ENCODE measurements at places on chromosomes 6 and 20.

- peak; percentile 23 for DNase-seq
Measured at GRCh38 chr6:75609639-75610590, 8.2 kb downstream of the SENP6 start.

- no peak for DNase-seq
Measured at GRCh38 chr6:104572901-104573300, 286.8 kb downstream of the HACE1 start.

DNA sequence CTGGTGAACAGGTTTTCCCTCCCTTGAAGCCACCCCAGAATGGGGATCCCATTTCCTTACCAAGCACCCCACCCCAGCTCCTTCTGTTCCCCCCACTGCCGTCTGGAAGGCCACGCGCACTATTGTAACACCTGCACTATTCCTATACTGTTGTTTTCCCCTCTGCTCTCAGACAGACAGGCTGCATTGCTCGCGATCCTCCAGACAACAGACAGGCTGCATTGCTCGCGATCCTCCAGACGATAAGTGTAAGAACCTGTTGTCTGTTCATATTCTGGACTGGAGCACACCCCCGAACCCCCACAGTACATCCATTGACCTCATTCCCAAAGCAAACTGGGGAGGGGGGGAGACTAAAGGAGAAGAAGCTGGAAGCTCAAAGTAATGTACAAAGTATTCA lies 72.7 kb downstream of the LY86 start:
- DNase-seq: no peak

- DNase-seq: no peak
Measured at GRCh38 chr6:170137176-170137891, 153.5 kb downstream of the DLL1 start.

GRCh38 chr20:21259346-21259745 lies 43.8 kb upstream of the XRN2 start:
- DNase-seq: no peak

GRCh38 chr6:161489626-161490306 lies 215.9 kb upstream of the AGPAT4 start:
- DNase-seq: no peak

GRCh38 chr20:51661609-51662178 lies 106.5 kb downstream of the ATP9A start:
- DNase-seq: peak; percentile 60

- DNase-seq: no peak
Measured at GRCh38 chr20:38520261-38520660, 47.6 kb downstream of the RALGAPB start.

- DNase-seq: no peak
Measured at GRCh38 chr6:15744818-15745402, 82.1 kb upstream of the DTNBP1 start.

GRCh38 chr6:87341899-87342298 lies 2.7 kb upstream of the C6orf163 start:
- DNase-seq: no peak

DNA sequence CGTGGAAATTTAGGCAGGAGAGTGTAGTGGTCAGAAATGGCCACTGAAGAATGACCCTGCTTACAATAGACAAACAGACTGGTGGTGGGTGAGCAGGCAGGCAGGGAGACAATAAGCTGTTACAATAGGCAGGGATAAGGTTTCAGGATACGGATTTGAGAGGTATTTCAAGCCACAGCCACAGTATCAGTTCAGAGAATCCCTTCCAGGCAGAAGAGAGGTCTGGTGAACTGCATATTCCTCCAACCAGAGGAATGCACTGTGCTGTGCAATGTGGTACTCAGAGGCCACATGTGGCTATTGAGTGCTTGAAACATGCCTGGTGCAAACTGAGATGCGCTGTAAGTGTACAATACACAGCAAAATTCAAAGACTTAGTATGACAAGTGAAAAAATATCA lies 20.6 kb downstream of the RMND1 start:
- no peak for DNase-seq

DNA sequence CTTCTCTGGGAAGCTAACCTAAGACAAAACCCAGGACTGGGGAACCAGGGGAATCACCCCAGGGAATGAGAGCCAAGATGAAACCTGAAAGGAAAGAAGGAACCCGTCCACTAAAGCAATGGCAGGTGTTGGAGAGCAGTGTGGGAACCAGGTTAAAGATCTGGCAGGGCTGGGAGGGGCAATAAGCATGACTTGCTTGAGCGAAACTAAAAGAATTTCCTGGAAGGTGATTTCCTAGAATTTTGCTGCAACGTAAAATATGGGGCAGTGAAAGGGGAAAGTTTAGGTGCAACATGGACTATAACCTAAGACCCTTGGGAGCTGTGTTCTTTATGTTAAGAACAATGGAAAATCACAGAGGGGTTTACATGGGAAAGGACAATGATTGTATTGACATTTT lies 126.2 kb upstream of the SSTR4 start:
- DNase-seq: no peak

DNA sequence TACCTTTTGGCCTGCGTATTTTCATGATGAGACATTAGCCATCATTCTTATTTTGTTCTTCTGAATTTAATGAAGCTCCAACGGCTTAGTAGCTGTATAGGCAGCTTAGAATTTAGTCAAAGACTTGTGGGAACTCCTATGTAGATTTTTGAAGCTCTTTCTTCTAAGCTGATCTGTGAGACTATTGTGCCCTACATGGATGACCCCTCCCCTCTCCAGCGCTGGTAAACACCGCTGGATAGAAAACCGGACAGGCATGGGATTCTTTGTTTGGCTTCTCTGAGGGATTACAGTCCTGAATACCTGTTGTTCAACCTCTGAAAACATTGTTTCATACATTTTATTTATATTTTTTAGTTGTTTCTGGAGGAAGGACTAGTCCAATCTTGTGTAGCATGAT lies 1353.4 kb downstream of the GRIK2 start:
- DNase-seq: no peak

DNA sequence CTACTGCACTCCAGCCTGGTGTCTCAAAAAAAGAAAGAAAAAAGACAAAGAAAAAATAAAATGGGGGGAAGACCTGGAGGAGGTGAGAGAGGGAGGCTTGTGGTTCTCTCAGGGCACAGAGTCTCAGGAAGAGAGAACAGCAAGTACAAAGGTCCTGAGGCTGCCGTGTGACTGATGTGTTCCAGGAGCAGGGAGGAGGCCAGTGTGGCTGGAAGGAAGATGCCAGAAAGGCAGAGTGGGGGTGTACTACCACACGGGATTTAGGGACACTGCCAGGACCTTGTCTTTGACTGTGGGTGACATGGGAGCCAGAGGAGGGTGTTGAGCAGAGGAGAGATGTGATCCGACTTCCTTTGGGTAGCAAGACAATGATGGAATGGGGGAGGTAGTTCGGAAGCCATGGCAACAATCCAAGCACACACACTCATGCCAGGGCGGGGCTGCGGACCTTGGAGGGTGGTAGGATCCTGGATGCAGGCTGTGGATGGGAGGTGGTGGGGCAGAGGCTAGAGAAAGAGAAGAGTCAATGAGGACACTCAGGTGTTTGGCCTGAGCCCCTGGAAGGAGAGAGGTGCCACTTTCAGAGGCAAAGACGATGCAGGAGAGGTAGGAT lies 136.4 kb upstream of the PTPN1 start:
- peak; percentile 71 for DNase-seq

DNA sequence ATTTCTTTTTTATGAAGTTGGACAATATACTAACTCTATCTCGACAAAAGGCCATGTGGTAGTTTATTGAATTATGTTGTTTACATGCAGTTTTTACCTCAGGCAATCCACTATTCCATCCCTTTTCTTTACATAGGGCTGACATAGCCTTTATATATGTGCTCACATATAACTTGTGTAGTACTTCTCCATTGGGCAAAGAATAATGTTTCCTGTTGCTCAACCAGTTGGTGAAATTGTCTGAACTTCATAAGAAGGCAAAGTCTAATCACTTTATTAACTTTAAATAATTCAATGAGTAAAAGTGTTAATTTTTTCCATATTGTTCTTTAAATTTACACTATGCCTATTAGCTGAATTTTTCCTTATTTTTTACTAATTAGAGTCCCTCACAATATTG lies 1272.1 kb downstream of the EPHA7 start:
- DNase-seq: no peak

DNA sequence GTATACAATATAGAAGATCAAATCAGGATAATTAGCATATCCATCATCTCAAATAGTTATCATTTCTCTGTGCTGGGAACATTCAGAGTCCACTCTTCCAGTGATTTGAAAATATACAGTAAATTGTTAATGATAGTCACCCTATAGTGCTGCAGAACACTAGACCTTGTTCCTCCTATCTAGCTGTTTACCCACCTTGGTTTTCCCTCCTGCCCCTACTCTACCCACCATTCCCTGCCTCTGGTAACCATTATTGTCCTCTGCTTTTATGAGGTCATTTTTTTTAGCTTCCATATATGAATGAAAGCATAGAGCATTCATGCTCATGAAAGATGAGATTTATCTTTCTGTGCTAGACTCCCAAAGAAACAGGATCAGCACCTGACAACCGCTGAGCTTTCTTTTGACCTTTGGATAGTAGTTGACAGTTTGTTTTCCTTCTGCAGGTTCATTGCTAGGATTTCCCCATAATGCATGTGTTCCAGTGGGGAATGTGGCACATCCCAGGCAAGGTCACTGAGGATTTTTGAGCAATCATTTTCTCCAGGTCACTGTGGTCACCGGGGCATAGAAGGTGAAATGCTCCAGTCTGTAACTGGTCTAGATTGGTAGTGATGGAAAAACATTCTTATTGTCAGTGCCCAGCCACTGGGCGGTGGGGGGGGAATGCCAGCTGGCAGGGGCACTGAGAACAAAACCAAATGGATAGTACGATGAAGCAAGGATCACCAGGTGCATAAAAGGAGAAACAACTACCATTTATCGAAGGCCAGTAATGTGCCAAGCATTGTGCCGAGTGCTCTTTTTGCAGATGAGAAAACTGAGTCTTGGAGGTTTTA lies 33.6 kb upstream of the BCAS1 start:
- no peak for DNase-seq

- DNase-seq: peak; percentile 87
Measured at GRCh38 chr6:50305660-50306059, 255.9 kb upstream of the DEFB112 start.

DNA sequence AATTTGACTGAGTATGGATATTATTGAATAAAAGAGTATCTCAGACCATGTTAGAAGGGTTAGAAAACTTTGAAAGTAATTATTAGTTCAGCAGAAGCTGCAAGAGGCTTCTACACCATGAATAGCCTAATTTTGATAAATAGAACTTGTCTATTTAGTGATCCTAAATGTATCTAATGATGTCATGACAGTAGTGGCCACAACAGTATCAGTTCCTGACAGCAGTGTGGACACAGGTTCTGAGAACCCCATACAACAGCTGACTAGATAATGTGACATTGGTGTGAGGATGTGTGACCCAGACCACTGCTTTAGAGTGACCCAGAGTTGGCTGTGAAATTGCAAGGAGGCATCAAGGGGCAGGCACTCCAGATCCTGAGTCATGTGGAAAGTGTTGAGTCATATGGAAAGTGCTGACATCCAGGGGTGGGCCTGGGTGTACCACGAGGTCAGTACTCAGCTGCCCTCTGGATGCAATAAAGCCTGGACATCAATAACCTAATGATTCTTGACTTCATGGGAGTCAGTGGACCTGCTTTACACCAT lies 754.7 kb downstream of the DHX35 start:
- peak; percentile 29 for DNase-seq

- no peak for DNase-seq
Measured at GRCh38 chr6:135121434-135121833, 59.7 kb upstream of the MYB start.

DNA sequence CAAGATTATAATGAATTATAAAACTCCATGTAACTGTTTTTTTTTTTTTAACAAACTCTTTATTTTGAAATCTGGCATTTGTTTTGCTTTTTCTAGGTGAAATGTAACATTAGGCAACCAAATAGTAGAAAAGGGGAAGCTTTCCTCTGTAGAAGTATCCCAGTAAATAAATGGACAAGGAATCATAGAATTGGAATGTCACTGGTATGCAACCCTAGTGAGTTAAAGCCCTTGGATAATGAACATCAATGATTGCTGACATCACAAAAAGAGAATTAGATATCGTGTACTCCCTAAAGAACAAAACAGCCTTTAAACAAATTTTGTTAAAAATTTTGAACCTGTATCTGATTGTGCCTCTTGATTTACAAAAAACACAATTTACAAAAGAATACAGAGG lies 93.9 kb upstream of the OGFRL1 start:
- peak; percentile 54 for DNase-seq

- no peak for DNase-seq
Measured at GRCh38 chr6:29596381-29596900, 11.5 kb downstream of the OR2H2 start.

DNA sequence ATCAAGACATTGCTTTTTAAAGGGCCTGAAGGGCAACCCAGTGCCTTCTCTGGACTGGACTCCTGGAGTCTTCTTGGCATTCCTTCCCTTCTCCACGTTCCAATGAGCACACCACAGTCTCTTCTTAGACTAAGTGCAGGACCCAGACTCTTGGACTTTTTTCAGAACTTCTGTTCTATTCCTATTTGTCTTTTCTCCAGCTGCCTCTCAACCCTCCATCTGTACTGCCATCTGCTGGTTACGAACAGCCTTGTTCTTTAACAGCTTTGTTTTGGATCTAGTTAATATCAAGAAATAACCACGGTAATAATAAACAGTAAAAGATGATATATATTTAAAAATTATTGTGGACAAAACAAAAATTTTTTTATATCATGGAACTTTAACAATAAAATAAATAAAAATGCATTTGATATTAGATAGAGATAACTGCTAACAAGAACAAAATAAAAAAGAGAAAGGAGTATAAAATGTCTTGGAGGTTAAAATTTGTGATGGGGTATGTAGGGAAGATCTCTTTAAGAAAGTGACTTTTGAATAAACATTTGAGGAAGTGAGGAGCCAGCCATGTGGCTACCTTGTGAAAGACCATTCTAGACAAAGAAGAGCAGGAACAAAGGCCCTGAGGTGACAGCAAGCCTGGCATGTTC lies 105.1 kb upstream of the HCRTR2 start:
- DNase-seq: peak; percentile 33

DNA sequence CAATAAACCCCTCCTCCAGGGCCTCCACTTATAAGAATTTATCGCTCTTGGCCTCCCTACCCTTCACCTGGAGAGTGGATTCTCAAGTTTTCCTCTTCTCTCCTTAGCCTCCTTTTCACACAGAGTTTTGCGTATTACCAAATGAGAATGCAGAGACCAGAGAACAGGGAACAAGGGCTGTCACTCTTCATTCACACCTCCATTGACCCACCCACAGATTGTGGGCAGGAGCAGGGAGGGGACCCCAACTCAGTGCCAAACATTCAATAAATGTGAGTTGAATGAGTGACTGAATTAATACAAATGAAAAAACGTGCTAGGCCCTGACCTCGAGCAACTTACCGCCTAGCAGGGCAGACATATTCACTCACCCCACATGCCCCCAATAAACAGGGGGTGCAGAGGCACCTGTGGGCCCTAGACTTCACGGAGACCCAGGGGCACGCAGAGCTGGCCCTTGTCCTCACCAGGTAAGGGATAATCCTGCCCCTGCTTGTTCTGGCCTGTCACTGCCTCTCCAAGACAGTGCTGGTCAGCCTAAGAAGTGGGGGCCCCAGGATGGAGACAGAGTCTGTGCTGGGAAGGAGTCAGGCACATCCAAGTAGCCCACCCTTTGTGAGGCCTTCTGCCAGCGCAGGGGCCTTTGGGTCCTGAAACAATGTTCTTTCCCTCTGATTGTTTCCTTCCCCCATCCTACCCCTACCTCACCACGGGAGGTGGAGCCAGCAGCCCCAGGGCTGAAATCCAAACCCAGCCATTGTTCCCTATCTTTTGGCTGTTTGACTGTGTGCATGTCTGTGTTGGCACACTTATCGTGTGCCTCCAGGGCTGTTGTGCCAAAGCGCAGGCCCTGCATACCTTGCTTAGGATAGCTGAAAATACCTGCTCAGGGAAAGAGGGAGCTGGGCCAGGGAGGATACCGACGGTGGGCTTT lies 8.4 kb upstream of the TJAP1 start:
- DNase-seq: no peak

- DNase-seq: peak; percentile 4
Measured at GRCh38 chr6:37913210-37913609, 93.7 kb downstream of the ZFAND3 start.

All from HT1080 (cell line).